ENCODE measurements at places on chromosomes 5 and 9.

DNA sequence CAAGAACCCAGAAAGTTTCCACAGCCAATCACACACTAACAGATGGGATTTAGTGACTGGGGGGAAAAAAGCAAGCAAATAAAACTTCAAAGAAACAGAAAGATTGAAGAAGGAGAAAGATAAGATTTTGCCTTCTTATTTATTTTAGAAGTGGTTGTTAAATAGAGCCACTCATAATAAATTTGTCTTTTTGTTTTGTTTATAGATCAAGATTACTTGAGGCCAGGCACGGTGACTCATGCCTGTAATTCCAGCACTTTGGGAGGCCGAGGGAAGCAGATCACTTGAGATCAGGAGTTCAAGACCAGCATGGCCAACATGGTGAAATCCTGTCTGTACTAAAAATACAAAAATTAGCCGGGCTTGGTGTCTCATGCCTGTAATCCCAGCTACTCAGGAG, 94.9 kb upstream of the RANBP3L start:
- DNase-seq = no peak

GRCh38 chr9:127809540-127810377, 7.1 kb downstream of the FPGS start:
- no peak for DNase-seq

DNA sequence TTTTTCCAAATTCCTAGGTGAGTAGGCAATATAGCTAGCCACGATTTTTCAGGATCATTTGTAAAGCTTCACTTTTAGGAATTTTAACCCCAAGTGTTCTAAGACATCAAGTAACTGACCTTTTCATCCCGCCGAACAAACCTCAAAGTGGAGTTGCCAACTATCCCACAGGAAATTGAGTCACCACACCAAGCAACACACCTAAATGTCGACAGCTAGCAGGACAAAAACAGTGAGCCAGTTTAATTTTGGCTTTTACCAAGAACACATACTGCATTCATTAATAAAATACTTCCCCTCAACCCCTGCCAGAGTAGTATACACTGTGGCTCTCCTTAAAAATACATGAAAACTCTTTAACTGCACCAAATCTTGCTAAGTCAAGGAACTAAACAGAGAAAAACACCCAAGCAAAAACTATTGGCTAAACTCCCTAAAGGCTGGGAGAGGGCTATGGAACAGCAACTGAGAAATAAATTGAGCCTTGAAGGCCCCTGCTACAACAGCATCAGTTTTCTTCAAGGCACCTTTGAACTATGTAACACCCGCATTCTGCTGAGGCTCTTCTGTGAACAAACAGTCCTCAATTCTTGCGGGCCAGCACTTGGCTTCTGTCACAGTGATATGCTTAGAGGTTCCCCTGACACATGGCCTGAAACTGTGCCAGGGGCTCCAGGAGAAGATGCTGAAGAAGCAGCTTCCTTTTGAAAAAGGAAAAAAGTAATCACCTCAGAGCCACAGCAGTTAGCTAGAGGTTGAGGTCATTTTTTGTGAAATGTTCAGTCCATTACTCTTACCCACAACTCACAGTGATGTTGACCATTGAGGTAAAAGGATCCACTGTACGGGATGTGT, 459.6 kb downstream of the RAB3C start:
- DNase-seq = no peak

GRCh38 chr5:149453618-149454415, 74.7 kb upstream of the IL17B start:
- no peak for DNase-seq

DNA sequence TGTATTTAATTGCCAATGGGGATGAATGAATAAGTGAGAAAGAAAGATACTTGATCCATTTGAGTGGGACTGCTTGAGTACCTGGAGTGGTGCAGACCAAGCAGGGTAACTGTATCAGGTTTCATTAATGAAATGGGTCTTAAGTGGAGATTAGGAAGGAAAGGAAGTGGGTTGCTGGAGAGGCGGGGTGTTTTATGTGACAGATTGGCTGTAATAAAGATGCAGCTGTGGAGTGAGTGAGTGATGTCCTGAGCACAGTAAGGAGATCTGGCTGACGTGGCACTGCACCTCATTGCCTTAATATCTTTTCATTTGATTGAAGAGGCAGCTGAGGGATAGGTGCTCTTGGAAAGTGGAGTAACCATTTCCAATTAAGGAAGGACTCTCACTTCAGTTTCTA, 161.0 kb upstream of the CCDC152 start:
- no peak for DNase-seq

GRCh38 chr9:128910906-128911305, 9.9 kb upstream of the PHYHD1 start:
- no peak for DNase-seq

- no peak for DNase-seq
Observed at GRCh38 chr5:86977190-86977589, 290.5 kb upstream of the RASA1 start.

GRCh38 chr5:146681585-146682105, 165.7 kb upstream of the GPR151 start:
- no peak for DNase-seq

GRCh38 chr5:59660737-59661136, 232.8 kb downstream of the PDE4D start:
- DNase-seq = no peak

- no peak for DNase-seq
Observed at GRCh38 chr5:14848385-14848784, 23.2 kb downstream of the ANKH start.

DNA sequence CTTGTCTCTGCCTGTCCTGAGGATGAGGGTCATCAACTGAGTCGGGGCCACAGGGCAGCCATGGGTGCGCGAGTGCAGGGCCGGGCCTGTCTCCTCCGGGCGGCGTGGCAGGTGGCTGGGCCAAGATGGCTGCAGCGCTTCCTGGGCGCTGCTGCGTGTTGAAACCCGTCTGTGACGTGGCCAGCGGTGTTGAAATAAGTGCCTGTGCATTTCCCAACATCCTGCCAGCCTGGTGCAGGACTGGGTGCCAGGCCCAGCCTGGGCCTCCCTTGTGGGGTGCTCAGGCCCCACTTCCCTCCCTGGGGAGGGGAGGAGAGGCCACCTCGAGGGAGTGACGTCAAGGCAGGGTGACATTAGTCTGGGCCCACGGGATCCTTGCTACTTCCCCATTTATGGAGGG, 45.5 kb downstream of the RXRA start:
- no peak for DNase-seq

- no peak for DNase-seq
Observed at GRCh38 chr9:76562511-76562911, 103.5 kb downstream of the GCNT1 start.

DNA sequence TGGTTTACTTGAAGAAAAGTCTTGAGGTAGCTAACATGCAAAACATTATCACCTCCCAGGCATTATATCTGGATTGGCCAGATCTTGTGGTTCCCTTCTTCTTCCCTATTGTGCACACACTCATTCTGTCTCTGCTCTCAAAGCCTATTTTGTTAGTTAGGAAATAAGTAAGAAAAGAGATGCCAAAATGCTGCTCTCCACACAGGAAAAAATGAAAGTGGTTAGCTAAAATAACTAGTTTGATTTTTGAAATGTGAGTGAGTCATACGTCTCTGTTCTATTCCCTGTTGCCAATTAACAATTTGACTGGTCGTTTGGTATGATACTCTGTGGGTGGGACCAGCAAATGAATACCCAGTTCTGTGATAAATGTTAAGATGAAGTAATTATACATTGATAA, 28.1 kb downstream of the LMNB1 start:
- no peak for DNase-seq

- no peak for DNase-seq
Observed at GRCh38 chr9:18676525-18676924, 202.6 kb downstream of the ADAMTSL1 start.

GRCh38 chr9:98129451-98129881, 10.4 kb upstream of the TRIM14 start:
- DNase-seq = no peak

DNA sequence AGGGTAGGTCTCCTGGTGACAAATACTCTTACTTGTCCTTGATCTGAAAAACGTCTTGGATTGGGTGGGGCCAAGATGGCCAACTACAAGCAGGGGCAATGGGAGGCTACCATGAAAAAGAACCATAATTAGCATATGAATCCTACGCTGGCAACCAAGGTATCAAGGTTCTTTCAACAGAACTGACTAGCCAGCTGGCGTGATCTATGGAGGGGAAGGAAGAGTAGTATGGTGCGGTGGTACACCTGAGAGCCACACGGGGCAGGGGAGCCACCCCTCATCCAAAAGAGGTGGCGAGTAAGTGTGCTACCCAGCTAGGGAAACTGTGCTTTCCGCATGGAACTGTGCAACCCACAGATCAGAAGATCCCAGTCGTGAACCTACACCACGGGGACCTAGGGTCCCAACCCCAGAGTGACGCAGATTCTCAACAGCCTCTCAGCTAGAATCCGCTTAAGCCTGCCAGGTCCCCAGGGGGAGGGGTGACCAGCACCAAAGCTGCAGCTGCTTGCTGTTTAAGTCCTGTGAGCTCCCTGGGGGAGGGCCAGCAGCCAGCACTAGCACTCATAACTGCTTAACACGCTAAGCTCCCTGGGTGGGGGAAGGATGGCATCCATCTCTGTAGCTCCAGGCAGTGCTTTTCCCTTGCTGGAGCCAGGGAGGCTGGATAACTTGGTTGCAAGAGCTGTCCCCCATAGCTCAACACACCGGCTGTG, 334.8 kb downstream of the FBXL17 start:
- no peak for DNase-seq

- DNase-seq = no peak
Observed at GRCh38 chr9:18911714-18912342, 121.2 kb downstream of the SAXO1 start.

DNA sequence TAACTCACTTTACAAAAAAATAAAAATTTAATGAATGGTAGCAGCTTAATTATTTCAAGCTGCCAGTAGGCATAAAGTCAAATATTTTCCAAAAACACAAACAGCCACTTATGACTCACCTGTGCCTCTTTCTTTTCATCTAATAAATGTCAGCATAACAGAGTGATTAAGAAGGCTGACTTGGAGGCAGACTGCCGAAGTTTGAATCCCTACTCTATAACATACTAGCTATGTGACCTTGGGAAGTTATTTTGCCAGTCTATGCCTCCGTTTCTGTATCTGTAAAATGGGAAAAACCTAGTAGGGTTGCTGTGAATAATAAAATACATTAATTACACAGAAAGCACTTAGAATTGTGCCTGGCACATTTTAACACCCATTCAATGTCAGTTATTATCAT, 33.8 kb downstream of the FANCC start:
- no peak for DNase-seq

All from stimulated activated CD4-positive, alpha-beta T cell treated with anti-CD3 and anti-CD28 coated beads, TNF-alpha, amount 100 ng/mL, for 1 hour (primary cell).